Fibroblast of upper back skin (primary cell): ENCODE measurements at places on chromosomes 1 and 21.

GRCh38 chr1:25856856-25857255 is 2.4 kb downstream of the AUNIP start:
- DNase-seq, result no peak

- peak; percentile 66 for DNase-seq
These were observed 9.5 kb upstream of the SEMA4A start for GRCh38 chr1:156143765-156144489.

DNA sequence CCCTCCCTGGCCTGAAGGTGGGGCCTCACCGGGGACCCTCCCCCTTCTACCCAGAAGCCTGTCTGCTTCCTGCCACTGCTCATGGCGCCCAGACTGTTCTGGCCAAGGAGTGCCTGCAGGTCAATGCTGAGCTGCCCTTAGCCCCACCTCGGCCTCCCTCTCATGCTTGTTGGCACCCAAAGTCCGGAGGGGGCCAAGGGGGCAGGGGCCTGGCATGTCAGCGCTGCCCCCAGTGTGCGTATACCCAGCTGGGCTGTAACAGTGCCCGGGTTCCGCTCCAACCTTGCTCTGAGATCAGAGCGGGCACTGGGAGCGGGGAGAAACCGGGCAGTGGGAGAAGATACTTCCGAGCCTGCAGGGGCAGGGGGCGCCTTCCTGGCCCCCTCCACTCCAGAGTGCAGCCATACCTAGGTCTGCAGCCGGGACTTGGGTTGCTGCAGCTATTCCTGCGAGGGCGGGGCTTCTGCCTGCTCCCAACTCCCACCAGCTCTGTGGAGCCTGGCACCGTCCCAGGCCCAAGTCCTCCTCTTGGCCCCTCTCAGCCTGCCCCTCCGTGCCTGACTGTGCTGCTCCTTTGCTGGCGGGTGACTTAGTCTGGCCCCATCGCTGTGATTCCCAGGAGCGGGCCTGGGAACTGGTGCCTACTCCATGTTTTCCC is 21.4 kb upstream of the TGFB2 start:
- DNase-seq, result no peak

DNA sequence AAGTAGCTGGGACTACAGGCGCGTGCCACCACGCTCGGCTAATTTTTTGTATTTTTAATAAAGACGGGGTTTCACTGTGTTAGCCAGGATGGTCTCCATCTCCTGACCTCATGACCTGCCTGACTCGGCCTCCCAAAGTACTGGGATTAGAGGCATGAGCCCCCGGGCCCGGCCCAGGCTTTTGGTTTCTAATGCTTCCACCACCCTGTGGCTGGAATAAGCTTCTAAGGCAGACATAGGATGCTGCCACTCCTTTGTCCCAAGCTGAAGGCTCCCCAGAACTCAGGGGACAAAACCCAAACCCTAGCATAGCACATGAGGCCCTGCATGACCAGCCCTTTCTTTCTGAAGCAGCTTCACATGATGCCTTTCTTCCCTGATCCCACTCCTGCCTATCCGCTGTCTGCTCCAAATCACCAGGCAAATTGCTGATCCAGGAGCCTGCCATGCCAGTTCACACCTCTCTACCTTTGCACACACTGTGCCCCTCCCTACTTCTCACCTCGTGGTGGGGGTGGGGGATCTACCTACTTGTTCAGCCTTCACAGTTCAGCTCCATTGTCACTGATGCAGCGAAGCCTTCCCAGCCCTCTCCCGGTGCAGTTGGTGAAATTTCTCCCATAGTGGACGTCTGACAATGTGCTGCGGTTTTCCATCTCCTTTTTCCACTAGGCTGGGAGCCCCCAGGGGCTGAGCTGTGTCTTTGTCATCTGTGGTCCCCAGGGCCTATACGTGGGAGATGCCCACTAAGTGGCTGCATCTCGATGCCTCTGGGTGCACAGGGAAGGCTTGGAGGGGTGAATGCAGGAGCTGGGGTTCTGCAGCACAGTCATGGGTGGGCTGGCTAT is 6.9 kb downstream of the PTPRU start:
- no peak for DNase-seq

DNA sequence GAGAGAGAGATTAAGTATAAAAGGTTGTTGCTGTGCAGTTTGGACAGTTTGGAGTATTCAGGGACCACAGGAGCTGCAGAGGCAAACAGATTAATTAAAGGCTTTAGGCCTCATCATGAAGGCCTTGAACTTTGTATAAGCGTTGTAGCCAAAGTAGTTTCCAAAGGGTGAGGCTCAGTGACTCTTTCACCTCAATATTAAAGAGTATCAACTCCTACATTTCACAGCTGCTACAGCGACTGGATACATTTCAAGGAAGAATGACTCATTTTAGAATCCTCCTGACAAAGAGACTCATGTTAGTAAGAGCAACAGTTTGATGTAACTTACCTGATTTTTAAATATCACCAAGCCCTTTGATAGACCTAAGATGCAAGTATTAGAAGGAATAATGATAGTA is 355.5 kb downstream of the HLX start:
- DNase-seq, result peak; percentile 32
